ENCODE measurements at places on chromosomes 5 and 9.
A peak's percentile ranks its signal among the peaks of the same experiment; 100 is the strongest.

DNA sequence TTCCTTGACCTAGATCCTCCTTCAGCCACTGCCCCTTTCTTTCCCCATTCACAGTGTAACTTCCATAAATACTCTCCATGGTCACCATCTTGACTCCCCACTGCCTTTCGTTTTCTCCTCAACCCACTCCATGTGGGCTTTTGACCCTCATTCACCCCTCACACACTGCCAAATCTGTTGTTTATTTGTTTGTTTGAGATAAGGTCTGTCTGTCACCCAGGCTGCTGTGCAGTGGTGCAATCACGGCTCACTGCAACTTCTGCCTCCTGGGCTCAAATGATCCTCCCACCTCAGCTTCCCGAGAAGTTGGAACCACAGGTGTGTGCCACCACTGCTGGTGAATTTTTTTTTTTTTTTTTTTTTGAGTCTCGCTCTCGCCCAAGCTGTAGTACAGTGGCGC lies 162.9 kb downstream of the FGF1 start:
- DNase-seq: no peak

- no peak for DNase-seq
Observed at GRCh38 chr5:111719773-111720172, 37.2 kb downstream of the NREP start.

- DNase-seq: no peak
Observed at GRCh38 chr5:132322266-132322665, 28.1 kb downstream of the SLC22A4 start.

- DNase-seq: no peak
Observed at GRCh38 chr5:157288405-157289163, 22.7 kb downstream of the CYFIP2 start.

DNA sequence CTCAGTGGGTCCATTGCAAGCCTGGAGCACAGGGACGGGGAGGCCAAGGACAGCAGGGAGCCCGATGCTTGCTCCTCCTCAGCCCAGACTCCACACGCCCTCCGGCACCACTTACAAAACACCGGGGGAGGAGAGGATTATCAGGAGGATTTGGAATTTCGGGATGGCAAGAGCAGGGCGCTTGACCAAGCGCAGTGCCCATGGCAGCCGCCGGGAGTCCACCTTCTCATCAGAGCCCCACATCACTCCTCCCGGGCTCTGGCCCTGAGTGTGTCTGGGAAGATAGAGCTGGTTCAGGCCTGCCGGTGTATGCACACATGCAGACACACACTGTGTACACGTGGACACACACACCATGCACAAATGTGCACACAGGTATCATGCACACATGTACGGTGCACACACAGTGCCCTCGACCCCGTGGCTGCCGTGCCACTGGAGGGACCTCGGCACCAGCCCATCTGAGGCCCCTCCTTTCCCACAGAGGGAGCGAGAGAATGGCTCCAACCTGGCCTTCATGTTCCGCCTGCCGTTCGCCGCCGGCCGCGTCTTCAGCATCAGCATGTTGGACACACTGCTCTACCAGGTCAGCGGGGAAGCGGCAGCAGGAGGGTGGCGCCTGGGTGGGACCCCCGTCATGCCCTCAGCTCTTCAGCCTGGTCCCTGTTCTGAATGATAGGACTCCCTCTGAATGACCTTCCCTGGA lies 81.7 kb downstream of the KCNT1 start:
- DNase-seq: no peak

GRCh38 chr9:132147331-132147730 lies 14.5 kb upstream of the NTNG2 start:
- no peak for DNase-seq

DNA sequence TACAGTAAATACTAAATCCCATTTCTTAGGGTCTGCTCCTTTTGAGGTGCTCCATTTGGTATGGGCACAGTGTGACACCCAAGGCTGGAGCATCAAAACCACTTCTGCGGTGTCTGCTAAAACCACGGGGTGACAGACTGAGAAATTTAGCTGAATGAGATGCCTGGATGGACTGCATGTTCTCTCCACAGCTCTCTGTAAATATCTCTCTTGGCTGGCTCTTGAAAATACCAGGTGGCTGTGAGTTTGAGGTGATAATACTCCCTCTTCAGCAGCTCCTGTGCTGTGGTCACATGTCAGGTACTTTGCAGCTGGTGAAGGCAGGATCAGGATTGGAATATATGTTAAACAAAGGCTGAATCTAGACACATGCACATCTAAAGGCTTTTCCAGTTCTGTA lies 93.7 kb upstream of the SIMC1 start:
- DNase-seq: no peak

DNA sequence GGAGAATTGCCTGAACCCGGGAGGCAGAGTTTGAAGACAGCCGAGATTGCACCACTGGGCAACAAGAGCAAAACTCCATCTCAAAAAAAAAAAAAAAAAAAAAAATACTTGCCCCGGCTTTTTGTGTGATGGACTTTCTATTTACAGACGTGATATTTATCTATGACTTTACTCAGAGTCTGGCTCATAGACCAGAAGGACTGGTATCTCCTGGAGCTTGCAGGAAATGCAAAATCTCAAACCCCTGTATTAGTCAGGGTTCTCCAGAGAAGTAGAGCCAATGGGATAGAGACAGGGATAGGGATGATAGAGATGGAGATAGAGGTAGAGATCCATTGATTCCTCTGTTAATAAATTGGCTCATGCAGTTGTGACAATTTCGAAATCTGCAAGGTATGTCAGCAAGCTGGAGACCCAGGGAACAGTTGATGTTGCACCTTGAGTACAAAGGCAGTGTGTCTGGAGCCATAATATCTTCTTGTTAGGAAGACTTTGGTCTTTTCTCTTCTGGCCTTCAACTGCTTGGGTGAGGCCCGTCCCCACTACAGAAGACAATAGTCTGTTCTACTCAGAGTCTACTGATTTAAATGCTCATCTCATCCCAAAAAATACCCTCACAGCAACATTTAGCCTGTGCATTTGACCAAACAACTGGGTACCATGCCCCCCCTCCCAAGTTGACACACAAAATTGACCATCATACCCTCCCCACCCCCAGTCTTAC lies 195.4 kb upstream of the MSX2 start:
- DNase-seq: no peak

- DNase-seq: no peak
Observed at GRCh38 chr5:2865856-2866255, 114.4 kb upstream of the IRX2 start.

DNA sequence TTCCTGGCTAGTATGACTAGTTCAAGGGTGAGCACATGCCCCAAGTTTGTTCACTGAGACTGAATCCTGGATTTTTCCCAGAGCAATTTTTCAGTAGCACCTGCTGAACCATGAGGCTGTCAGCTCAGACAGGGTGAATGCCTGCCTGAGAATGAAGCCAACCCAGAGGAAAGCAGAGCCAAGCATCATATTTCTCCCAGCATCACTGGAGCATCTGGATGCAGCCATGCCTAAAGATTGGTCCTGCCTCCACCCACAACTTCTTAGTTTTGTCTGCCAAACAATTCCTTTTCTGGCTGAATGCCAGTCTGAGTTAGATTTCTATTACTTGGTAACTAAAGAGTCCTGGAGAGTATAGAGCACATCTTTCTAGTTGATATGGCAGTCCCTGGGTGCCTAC lies 343.6 kb downstream of the CSNK1G3 start:
- no peak for DNase-seq

DNA sequence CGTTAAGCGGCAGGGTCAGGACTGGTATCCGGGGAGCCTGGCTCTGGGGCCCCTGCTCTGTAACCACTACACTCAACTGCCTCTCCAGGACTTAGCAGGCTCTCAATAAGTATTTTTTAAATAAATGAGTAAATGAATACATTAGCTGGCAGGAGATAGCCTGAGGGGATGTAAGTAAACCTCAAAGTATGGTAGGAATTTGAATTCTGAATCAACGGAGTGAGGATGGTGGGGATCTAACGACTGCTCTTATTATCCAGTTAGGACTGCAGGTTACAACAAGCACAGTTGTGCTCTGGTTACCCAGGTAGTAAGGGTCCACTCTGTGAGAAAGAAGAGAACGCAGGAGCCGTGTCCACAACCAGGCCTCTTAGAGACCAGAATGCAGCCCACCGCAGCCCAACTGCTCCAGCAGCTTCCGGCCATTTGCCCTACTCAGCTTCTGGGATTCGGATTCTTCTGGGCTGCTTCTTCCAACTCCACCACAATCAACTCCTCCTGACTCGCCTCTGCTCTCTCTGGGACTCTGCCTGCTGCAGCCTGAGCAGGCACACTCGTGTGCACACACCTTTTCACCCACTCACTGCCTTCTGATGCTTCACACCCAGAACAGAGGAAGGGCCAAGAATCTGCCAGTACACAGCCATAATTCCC lies 52.6 kb downstream of the MED27 start:
- DNase-seq: peak; percentile 92

- DNase-seq: peak; percentile 42
Observed at GRCh38 chr5:174755106-174755505, 30.7 kb downstream of the MSX2 start.

GRCh38 chr5:177447066-177447610 lies 524 bp downstream of the PRR7 start:
- DNase-seq: peak; percentile 56

GRCh38 chr5:149936700-149937091 lies 7.9 kb downstream of the PDE6A start:
- DNase-seq: no peak

DNA sequence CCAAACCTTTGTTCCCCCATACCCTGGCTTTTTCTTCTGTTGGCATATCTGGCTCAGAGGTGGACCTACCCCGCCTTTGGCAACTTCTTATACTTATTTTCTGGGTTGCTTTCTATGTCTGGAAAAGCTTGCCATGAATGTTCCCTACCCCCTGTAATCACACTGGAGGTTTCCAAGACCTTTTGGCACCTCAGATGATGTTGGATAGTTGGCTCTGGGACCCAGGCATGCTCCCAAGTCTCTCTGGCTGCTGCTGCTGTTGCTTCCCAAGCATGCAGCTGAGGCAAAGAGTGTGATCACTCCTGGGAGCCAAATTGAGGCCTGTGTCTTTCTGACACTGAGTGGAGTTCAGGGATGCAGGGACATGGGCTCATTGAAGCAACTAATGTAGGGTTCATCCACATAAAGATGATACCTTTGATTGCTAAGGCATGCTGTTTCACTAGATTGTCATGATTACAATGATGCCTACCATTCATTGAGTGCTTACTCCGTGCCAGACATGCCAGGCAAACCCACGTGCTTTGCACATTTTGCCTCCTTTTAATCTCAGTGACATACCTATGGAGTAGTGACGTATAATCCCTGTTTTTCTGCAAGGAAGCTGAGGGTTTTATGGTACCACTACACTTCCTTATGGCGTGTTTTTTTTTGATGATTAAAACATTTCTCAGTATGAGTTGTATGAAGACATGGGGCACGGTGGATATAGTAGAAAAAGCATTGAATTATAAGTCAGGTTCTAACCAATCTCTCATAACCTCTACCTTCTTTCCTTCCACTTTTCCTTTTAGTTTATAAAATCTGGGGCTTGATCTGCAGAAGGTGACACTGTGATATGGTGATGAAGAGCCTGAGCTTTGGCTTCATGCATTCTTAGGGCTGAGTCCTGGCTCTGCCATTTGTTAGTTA lies 73.1 kb downstream of the ARHGAP26 start:
- no peak for DNase-seq

- DNase-seq: no peak
Observed at GRCh38 chr5:72251386-72251785, 68.7 kb downstream of the MRPS27 start.

GRCh38 chr9:16824545-16825330 lies 45.7 kb downstream of the BNC2 start:
- peak; percentile 64 for DNase-seq

GRCh38 chr9:36189976-36190375 lies 745 bp upstream of the CLTA start:
- no peak for DNase-seq

GRCh38 chr5:128641861-128642260 lies 103.8 kb upstream of the FBN2 start:
- DNase-seq: no peak

DNA sequence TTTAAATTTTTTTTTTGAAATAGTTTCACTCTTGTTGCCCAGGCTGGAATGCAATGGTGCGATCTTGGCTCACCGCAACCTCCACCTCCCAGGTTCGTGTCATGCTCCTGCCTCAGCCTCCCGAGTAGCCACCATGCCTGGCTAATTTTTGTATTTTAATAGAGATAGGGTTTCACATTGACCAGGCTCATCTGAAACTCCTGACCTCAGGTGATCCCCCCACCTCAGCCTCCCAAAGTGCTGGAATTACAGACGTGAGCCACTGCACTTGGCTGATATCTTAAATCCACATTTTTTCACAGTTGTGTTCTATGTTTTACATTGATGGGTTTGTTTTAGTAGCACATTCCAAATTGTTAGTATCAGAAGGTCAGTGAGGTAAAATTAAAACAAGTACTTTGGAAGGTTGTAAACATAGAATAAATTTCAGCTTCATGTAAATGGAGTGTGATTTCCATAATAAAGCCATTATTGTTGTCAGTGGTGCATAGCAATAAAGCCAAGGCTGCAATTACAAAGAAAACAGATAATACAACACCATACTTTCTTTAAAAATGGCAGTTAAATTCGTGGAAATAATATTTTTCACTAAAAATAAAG lies 287.2 kb downstream of the ARRDC3 start:
- DNase-seq: no peak

GRCh38 chr5:157390551-157391297 lies 69.3 kb upstream of the NIPAL4 start:
- DNase-seq: peak; percentile 97

DNA sequence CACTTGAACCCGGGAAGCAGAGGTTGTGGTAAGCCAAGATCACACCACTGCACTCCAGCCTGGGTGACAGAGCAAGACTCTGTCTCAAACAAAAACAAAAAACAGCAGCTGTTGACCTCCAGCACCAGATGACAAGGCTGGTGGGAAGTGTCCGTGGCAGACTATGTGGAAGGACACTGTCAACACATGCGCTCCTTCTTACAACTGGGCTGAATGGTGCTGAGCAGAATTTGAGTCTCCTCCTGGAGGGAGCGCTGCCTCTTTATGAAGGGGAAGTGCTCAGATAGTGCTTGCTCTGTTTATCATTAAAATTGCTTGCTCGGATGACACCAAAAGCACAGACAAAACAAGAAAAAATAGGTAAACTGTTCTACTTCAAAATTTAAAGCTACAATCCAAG lies 9.2 kb upstream of the CFAP157 start:
- DNase-seq: no peak

DNA sequence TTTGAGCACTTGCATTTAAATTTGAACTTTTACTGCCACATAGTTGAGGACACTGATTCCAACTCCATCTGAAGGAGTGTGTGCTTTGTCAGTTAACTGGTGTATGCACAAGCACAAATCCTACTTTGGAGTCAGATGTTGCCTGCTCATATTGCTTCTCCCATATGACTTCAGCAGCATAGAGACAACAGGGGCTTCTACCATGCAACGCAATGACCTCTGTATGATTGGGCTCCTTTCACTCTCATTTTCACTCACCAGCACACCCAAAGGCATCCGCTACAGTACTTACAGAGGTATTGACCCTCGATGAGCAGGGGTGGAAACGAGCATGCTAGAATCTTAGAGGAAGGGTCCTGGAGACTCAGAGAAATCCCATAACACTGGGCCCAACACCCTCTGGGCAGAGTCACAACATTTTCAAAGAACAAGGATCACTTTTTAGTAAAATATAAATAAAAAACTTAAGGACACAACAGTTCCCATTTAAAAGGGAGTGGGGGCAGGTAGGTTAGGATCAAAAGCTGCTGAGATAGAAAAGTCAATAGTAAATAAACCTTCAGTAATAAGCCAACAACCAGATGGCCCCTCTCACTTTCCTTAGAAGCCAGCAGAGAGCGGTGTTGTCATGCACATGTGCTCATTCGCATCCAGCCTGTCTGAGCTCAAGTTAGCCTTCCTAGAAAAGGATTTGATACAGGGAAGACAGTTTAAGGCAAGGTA lies 203.8 kb downstream of the SNCAIP start:
- peak; percentile 70 for DNase-seq

Data from EH (cell line).